Stimulated activated CD8-positive, alpha-beta memory T cell treated with anti-CD3 and anti-CD28 coated beads, Interleukin-2, amount 100 ng/mL, for 1 hour (primary cell): ENCODE measurements at places on chromosomes 11 and 22.
A peak's percentile ranks its signal among the peaks of the same experiment; 100 is the strongest.

DNA sequence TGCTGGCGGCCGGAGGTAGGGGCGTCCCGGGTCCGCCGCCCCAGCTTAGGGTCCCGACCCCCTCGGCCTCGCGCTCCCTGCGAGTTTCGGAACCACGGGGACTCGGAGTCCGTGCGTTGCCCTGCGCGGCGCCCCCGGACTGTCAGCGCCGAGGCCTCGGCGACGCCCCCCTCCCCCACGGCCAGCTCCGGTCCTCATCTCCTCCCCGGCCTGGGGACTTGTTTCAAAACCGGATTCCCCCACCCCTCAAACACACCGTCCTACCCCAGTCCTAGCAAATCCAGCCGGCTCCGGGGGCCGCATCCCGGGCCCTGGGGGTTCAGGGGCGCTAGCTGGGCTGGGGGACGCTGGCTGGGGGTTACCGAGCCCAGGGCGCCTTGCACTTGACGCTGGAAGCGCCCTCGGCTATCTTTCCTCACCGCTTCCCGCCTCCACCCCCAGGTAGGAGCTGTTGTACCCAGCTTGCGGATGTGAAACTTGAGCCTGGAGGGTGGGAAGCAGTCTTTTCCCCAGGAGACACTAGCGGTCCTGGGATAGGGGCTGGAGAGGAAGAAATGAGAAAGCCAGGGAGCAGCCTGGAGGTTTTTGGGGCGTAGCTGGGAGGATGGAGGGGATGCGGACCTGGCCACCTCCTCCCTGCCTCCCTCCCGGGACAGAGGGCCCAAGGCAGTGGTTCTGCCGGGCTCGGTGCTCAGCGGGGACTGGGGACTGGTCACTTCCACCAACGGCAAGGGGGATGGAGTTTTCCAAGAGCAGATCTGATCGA, 550 bp downstream of the FBLN1 start:
- no peak for DNase-seq

GRCh38 chr11:27497284-27497866, 9.2 kb downstream of the LIN7C start:
- no peak for DNase-seq

DNA sequence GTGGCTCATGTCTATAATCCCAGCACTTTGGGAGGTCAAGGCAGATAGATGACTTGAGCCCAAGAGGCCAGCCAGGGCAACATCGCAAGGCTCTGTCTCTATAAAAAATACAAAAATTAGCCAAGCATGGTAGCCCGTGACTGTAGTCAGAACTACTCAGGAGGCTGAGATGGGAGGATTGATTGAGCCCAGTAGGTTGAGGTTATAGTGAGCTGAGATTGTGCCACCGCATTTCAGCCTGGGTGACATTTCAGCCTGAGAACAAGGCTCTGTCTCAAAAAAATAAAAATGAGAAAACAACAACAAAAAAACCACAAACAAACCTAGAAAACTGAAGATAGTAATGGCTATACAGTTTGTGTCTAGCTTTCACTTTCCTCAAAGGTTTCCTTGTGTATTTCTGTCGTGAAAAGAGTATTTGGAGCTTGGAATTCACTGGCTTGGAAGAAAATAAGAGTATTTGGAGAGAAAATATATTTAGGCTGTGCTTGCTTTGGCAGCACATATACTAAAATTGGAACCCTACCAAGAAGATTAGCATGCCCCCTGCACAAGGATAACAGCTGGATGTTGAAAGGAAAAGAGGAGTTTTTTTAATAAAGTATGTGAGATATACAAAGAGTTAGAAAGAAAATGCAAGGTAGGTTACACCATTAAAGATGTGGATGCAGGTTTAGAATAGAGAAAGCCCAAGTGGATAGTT, 3.9 kb upstream of the BIRC3 start:
- DNase-seq = no peak

DNA sequence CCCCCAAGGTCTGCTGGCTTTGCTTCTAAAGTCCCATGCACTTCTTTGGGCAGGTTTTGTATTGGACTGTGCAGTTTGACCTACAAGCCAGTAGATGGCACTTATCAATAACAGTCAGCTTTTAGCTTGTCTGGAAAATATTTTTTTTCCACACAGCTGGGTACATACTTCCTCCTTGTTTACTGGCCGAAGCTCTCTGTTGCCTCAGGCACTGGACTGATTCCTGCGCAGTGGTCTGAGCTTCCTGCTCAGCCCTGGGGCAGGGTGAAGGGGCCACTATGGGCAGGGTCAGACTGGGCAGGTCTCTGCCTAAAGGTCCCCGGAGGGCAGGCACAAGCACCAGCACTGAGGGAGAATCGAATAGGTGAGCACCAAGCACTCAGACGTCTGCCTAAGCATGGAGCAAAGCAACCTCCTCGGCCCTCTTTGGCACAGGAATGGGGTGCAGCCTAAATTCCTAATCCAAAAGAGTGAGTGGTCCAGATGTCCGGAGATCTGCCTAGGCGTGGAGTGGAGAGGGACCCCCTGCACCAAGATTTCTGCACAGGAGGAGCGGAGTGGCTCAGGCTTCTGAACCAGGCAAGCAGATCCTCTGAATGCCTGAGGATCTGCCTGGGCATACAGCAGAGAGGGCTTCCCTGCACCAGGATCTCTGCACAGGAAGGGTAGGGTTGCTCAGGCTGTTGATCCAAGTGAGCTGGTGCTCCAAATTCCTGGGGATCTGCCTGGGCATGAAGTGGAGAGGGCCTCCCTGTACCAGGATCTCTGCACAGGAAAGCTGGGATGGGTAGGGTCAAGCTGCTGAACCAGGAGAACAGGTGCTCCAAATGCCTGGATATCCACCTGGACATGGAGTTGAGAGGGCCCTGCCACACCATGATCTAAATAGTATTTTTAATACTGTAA, 105.9 kb upstream of the C11orf58 start:
- DNase-seq = no peak

DNA sequence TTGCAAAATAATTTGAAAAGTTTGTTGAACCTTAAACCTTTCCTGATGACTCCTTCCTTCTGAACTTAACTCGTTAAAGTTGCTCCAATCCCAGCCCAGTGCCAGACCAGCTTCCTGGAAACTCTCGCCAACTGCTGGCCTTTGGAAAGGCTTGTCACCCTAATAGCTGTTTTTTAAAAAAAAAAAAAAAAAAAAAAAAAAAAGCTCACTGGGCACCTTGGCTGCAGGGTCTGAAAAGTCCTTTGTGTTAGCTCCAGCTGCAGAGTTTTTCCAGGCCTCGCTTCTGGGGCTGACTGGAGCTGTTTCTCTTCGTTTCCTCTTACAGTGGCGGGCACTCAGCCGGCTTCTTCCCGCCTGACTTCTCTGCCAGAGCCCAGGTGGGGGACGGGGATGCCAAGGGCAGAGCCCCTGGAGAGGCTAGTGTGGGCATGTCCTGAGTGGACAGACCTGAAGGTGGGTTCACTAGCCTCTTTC, 25.1 kb downstream of the KCNQ1OT1 start:
- no peak for DNase-seq

GRCh38 chr11:65849771-65850216, 8.2 kb downstream of the CFL1 start:
- no peak for DNase-seq

- DNase-seq = no peak
Measured at GRCh38 chr22:43946384-43946667, 8.9 kb upstream of the SAMM50 start.

DNA sequence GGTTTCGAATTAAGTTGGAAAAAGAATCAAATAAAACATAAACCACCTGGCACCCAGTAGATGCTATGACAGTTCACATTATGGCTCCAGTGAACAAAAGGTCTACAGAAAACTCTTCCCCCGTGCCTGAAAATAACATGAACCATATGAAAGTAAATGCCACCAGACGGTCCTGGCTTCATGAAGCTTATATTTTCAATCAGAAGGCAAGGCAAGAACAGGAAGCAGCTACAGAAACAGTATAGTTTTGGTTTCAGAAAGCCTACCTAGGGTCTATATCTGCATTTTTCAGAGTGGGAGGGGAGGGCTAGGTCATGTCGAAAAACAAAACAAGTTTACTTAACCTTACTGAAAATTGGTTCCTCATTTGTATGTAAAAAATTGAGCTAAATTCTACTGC, 9.8 kb downstream of the RAB30 start:
- no peak for DNase-seq

DNA sequence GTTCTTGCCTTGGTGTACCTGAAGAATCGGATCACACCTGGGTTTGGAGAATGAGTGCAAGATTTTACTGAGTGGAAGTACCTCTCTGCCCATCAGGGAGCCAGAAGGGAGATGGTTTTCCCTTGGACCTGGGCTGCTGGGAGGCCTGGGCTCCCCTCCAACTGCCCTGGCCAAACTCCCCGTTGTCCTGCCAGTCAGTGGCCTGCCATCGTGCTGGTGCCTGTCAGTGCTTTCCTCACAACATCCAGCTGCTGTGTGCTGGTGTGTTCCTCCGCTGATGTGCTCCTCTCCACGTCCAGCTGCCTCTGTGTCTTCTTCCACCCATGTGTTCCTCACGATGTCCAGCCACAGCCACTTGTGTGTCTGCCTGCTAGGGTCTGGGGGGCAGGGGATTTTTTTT, 87.9 kb upstream of the CLPB start:
- DNase-seq = no peak

DNA sequence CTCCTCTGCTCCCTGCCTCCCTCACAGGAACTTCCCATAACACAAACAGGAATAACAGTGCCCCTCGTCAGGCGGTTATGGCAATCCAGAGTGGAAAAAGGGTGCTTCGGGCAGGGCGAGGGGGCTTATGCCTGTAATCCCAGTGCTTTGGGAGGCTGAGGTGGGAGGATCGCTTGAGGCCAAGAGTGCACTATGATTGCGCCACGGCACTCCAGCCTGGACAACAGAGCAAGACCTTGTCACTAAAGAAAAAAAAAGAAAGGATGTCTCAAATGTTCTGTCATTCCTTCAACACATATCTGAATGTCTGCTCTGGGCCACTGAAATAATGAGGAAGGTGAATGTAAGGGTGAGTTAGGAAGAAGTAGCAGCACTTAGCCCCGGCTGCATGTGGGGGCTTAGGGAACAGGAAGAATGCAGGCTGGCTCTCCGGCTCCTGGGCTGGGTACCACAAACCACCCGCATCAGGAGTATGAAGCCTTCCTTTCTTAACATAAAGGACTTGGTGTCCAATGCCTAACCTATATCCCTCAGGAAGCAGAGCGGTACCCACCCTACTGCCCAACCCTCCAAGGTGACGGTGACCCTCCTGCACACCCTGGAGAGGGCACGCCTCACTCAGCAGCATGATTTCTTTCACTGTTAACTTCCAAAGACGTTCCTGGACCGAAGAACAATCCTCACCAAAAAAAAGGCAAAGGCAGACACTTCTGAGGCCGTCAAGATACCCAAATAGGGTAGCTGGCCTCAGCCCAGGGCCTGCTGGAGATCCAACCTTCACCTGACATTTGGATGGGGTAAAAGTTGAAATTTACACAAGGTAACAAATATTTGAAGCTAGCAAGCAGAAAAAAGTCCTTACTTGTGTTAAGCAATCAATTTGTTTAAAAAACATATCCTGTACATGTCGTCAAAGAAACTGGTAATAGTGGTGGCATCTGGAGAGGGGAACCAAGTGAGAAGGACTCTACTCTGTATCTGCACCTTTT, 3.8 kb downstream of the CPT1A start:
- DNase-seq = no peak

DNA sequence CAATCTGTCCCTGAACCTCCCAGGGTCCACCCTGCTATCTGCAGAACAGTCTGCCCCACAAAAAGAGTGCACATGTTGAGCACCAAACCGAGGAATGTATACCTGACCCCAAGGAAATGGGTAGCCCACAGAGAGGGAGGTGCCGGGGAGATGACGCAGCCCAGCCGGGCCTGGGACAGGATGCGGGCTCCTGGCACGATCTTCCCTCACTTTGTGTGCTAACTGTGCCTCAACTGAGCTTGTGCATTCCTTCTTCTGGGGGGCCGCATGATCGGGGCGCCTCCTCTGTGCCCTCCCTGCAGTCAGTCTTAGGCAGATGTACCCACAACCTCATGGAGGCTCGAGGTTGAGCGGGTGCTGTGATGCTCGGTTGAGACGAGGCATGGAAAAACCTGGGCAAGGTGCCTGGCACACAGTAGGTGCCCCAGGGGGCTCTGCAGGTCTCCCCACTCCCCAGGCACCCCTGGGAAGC, 2.4 kb downstream of the GAS2L1 start:
- no peak for DNase-seq

- DNase-seq = peak; percentile 11
Measured at GRCh38 chr11:94602430-94603372, 35.5 kb downstream of the PIWIL4 start.

- DNase-seq = no peak
Measured at GRCh38 chr11:79363861-79364378, 76.9 kb downstream of the TENM4 start.

- no peak for DNase-seq
Measured at GRCh38 chr11:6095798-6096197, 11.7 kb upstream of the OR56B4 start.

- no peak for DNase-seq
Measured at GRCh38 chr11:9740202-9740883, 76.5 kb downstream of the SWAP70 start.

- no peak for DNase-seq
Measured at GRCh38 chr11:9799886-9800285, 136.0 kb downstream of the SWAP70 start.

DNA sequence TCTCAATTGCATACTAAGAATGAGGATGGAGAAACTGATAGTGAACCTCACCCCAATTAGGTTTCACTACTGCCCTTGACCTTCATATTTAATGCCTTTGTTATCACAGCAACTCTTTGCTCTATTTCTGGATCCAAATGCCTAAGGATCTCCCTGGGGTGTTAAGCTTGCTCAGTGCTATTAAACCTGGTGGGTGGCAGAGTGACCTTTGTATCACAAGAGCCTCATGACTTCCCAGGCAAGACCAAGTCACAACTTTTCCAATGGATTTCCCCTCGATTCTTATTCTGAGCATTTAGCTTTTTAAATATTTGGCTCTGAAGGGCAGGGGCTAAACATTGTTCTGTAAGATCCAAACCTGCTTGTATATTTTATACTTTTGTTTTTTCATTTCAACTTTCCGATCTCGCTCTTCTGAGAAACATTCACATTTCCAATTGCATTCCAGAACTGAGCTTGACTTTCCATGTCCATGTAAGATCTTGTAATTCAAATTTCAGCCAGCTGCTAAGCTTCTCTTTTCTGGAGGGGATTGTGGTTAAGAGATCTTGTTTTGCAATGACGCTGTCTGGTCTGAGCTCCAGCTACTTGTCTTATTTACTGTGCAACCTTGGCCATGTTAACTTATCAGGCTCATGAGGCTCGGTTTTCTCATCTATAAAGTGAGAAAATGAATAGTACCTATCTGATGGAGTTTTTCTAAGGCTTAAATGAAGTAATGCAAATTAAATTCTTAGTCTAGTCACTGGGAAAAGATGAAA, 6.4 kb upstream of the EHF start:
- DNase-seq = no peak

- DNase-seq = no peak
Measured at GRCh38 chr11:62393061-62393611, 25.7 kb upstream of the SCGB1A1 start.
